ENCODE measurements at places on chromosomes 3 and 15.

DNA sequence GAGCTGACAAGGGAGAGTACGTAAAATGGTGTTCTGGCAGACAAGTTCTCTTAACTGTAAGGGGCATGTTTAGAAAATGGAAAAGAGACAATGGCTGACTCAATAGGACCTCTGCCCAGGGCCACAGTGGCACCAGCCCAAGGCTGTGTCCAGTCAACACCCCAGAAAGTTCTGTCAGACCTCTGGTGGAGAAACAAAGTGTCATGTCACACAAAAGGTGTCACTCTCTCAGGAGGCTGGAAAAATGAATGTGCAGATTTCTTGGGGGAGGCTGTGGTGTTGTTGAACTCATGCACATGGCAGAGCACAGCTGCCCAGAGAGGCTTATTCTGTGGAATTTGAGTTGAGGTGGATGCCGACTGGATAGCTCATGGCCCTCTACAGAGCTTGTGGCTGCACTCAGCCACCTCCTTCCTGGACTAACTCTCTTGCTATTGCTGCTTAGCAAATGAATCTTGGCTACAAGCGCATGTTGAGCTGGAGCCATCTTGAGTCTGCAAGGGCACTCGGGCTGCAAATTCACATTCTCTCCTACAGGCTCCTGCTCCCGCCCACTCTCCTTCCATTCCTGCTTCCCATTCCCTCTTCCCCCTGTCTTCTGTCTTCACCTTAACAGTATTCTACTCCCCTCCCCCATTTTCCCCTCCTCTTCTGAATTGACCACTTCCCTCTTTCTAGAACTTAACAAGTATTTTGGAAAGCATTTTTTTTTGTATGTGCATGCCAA is 55.8 kb upstream of the SLC7A14 start:
- no peak for DNase-seq

GRCh38 chr3:146375219-146375618 is 94.1 kb downstream of the PLSCR2 start:
- DNase-seq, result no peak

DNA sequence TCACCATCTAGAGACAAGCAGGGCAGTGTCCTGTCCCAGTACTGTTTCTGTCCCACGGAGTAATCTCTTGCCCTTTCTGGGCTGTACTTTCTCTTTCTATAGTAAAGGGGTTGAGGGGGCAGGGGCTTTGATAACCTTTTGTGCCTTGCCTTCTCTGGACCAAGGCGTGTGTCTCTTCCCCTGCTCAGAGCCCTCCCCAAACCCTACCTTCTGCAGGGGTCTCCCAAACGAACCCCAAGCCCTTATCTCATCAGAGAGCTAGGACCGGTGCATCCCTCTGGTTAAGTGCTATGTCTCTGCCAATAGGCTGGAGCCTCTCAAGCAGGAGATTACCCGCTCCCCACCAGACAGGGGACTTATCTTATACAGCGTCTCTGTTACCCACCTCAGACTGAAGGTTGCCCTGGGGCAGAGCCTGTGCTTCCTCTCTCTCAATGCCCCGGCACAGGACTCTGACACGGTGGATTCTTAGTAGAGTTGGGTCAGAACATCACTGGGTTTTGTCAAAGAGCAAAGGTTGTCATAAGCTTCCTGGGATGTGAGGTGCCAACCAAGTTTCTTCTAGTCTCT is 2.9 kb downstream of the PLEKHO2 start:
- DNase-seq, result peak; percentile 28

- no peak for DNase-seq
These were observed 77.8 kb downstream of the FEZF2 start for GRCh38 chr3:62295571-62295970.

- DNase-seq, result no peak
These were observed 36.0 kb downstream of the MORC1 start for GRCh38 chr3:109081746-109082510.

DNA sequence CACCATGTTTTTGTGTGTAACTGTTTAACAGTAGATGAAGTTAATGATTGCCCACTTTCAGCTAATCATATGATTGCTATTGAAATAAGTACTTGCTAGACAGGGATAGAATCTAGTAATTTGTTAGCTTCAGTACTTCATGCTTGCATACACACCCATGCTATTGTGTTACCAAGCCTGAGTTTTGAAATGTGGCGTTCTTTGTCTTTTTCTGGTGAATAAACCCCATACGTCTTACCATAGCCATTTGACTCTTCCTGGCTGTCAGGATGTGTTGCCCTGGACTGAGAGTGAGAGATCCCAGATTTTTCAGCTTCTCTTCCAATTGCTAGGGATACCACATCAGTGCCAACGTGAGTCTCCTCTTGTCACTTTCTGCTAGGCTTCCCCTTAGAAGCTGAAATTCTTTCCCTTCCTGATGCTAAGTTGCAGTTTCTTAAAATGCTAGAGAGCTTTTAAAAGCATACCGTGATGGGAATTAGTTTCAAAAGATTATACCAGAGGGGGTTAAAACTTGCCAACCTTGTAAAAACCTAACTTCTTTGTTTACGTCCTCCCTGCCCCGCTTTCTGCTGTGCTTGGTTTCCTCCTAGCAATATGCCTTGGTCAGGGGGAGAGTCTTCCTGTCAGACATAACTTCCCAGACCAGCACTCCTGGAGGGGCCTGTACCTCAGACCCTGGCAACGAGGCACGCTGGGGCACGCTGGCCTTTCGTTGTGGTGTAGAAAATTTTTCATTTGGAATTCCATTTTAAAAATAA is 62.9 kb upstream of the ULK4 start:
- DNase-seq, result no peak

- DNase-seq, result no peak
These were observed 728.2 kb upstream of the NECTIN3 start for GRCh38 chr3:110343376-110343775.

- no peak for DNase-seq
These were observed 436.1 kb upstream of the WNT5A start for GRCh38 chr3:55923207-55923606.

DNA sequence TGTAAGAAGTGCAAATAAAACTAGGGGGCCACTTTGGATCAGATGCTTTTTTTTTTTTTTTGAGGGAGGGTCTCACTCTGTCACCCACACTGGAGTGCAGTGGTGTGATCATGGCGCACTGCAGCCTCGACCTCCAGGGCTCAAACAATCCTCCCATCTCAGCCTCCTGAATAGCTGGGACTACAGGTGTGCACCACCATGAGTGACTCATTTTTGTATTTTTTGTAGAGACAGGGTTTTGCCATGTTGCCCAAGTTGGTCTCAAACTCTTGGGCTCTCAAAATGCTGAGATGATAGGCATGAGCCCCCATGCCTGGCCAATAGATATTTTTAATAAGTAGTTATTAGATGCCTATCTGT is 20.8 kb downstream of the CCR1 start:
- no peak for DNase-seq

DNA sequence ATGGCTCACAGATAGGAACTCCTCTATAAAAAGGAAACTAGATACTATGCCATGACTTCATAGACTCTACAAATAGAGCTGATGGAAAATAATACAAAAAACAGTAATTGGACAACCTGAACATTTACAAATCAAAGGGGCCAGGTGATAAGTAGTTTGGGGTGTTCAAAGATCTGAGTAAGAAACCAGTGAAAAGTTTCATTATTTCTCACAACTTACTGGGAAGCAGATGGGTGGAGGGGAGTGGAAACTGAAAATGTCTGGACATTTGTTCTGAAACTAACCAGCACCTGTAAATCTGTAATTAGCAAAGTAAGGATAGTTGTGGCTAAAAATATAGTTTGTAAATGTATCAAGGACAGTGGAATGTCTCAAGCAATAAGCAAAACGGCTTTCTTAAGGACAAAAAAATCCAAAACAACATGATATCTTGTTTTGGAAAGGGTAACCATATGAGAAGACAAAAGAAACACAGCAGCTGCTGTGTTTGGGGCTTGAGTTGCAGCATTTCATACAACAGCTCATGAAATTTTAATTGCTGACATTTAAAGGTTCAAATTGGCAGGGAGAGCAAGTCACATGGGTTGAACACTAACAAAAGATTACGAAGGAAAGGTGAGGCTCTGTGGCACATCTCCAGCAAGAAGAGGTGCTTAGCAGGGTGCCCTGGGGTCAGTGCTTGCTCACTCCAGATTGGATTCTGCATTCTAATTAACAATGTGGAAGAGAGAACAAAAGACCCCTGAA is 26.8 kb upstream of the THBS1 start:
- DNase-seq, result no peak

DNA sequence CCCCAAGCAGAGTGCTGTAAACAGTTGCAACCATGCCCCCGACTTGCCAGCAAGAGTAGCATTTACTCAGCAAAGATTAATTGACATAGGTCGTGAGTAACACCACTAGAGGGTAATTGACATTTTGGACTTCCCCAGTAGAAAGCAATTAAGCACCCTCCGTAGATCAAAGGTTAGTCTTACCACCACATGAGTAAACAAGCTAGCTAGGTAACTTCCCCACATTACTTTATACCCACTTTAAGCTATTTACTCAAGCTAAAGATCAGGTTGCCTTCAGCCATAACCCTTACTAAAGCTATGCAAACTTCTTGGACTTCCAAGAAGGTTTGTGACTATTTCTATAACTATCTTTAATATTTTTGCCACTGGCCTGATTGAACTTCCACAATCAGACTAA is 1072.7 kb downstream of the OTOL1 start:
- DNase-seq, result no peak

DNA sequence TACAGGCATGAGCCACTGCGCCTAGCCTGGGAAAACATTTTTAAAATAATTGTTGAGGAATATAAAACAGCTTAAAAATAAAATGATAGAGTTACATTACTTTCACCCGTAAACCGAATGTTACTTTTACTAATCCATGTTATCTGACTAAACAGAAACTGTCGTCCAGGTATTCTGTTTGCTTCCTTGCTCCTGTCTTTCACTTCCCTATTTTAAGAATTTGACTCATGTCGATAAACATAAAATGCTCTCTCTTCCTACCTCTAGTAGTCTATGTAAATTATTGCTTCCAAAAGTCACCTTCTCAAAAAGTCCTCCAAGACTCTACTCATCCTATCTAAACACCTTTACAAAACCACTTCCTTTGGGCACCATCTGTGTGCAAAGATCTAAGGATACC is 216.4 kb downstream of the RBMS3 start:
- DNase-seq, result no peak

DNA sequence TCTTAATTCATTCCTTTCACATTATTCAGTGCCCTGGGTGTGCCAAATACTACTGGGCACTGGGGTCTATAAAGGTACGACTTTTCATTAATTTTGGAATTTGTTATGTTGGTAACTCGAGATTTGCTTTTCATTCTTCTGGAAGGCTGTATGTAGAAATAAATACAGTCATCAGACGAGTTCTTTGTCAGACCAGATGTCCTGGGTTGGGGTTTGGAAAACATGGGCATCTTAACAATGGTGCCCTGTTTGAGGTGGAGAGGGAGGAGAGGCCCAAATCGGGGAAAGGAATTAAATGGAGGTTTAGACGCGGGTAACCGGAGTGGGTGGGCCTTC is 662 bp upstream of the GLCE start:
- no peak for DNase-seq

- DNase-seq, result no peak
These were observed 26.8 kb upstream of the MKRN3 start for GRCh38 chr15:23538648-23539047.

DNA sequence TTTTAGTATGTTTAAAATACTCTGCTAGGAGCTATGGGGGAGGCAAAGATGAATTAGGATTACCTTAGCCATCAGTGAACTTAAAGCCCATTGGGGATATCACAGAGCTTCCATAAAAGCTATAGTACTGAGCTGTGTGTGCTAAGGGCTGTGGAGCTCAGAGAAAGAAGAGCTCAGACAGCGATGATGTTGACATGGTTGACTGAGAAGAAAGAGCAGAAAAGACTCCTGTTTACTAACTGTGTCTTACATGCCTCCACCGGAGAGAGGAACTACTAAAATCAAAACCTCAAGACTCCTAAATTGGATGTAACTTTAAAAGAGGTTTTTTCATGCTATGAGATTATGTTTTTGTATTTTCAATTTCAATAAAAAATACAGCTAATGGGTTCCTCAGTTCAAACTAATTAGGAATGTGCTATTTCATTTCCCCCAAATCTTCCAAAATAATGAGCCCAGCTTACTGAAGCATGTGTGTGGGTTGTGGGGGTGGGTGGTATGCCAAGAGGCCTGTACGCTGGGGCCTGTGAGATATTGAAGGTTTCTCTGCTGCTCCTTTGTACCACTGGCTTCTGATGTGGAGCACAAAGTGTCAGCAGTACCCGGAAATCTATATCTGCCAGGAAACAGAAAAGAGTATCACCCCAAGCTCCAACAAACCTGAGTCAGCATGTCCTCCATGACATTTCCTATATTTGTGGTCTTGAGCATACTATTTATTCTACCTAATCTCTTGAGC is 22.7 kb downstream of the DGKG start:
- DNase-seq, result no peak

- no peak for DNase-seq
These were observed 64.4 kb upstream of the ACAN start for GRCh38 chr15:88738796-88739195.

- DNase-seq, result no peak
These were observed 5.5 kb downstream of the AP2M1 start for GRCh38 chr3:184180165-184180564.

DNA sequence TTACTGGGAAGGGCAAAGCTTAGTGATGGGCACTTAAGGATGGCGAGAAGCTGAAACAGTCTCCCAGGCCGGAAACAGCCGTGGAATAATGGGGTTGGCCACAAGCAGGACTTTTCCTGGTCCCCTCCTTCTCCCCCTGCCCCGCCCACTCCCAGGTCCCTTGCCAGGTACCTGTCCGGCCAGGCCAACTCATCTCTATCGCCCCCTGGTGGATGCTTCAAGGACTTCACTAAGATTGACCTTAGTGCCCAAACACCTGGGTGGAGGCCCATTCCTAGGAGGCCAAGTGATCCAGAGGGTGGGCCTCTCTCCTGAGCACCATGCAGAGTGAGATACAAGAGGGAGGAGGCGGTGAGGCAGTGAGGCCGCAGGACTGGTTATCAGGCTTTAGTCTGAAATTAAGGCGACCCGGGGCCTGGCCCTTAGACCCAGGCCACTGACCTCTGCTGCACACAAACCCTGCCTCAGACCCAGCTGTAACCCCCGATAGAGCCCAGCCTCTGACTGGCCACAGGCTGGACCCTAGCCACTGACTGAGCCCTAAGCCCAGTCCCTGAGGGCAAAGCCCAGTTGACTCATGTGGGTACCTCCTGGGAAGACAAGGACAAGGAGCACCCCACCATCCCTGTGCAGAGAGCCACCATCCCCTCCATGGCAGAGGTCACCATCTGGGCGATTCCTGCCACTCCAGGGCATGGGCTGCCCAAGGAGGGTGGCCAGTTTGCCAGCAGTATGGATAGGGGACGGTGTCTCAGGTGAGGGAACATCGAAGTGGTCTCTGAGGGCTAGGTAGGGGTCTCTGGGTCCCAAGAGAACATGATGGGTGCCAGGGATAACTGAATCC is 37.6 kb downstream of the VIPR1 start:
- DNase-seq, result peak; percentile 66

DNA sequence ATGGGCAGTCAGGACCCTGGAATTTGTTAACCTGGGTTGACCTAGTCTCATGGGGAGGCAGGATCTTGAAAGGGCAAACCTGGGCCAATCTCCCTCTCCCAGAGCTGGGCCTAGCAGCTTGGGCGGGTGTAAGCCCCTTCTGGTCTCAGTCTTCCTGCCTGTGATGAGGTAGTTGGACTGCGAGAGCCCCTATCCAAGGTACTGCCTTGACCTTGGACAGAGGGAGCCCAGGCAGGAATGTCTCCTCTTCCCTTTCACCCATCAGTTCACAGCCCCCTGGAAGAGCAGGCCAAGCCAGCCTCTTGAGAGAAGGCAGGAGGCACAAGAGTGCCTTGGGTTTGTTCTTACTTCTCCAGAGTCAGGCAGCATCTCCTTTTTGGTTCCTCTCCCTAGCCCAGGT is 24.7 kb upstream of the SEMA3F start:
- no peak for DNase-seq

All from activated gamma-delta T cell treated with Interleukin-2 at 50 U/mL for 16 hours (primary cell).